ENCODE measurements at places on chromosomes 16 and 17.

DNA sequence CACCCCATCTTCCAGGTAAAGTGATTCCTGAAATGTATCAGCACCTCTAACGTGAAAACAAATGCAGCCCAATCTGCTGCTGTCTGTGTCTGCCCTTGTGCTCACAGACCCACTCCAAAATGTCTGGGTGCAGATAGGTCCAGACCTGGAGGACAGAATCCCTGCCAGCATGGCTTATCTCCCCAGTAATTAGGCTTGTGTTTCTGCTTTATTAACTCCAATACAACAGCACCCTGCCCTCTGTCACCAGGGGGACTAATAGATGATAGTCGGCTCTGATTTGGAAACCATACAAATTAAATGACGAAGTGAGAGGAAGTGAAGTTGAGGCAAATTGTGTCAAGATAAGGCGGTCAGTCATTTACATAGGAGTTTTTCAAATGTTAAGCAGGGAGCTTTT, 608.3 kb upstream of the SALL1 start:
- DNase-seq = no peak

DNA sequence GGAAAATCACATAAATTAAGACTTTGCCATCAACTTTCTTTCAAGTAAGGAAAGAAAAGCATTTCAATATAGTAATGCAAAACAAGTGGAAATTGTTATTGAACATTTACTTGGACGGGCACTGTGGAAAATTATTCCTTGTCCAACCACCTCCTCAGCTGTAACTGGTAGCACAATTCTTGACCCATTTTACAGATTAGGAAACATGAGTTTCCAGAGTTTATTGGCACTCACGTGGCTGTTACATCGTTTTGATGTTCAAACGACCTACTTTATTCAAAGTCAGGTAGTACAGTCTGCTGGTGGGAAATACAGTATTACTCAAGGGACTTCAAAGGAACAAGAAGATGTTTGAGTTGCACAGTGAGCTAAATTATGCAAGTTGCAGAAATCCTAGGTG, 866 bp upstream of the PCTP start:
- DNase-seq = no peak

- no peak for DNase-seq
Observed at GRCh38 chr17:50686494-50687199, 21.1 kb downstream of the ANKRD40 start.

DNA sequence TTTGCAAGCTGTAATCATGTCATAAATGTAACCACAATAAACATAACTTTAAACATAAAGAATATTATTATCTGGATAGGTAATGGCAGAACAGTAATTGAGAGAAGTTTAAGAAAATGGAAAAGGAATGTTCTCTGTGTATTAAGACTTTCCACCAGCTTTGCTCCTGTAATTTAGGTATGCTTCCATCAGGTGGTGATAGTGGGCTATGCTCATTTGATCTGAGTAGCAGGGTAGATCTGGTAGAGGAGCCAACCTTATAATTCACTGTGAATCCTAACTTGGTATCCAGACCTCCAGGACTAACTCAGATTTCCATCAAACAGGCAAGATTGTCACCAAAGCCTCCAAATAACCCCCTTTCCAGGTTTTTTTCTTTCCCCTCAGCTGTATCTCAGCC, 137.9 kb upstream of the ZKSCAN2 start:
- DNase-seq = no peak

DNA sequence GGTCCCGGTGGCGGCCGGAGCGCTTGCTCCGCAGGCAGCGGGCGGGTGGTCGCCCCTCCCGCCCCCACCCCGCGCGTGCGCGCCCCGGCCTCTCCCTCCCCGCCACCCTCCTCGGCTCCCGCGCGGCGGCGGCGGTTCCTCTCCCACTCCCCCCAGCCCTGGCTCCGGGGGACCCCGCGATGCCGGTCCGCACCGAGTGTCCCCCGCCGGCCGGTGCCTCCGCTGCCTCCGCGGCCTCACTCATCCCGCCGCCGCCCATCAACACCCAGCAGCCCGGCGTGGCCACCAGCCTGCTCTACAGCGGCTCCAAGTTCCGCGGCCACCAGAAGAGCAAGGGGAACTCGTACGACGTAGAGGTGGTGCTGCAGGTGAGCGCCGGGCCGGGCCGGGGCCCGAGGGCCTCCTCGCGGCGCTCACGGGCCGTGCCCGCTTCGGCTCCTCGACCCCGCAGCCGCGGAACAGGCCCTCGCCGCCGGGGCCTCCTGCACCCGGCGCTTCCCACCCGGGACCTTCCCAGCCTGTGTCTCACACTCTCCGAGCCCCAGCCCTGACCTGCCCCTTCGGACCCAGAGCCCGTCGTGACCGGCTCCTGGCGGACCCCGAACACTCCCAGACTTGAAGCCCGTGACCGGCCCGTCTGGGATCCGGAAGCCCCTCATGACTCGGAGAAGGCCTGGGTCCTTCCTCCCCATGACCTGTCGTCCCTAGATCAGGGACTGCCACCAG, 490 bp downstream of the GID4 start:
- DNase-seq = no peak

GRCh38 chr17:77480509-77481215, 339.9 kb downstream of the SEC14L1 start:
- no peak for DNase-seq

GRCh38 chr16:62253966-62254365, 217.7 kb upstream of the CDH8 start:
- no peak for DNase-seq

DNA sequence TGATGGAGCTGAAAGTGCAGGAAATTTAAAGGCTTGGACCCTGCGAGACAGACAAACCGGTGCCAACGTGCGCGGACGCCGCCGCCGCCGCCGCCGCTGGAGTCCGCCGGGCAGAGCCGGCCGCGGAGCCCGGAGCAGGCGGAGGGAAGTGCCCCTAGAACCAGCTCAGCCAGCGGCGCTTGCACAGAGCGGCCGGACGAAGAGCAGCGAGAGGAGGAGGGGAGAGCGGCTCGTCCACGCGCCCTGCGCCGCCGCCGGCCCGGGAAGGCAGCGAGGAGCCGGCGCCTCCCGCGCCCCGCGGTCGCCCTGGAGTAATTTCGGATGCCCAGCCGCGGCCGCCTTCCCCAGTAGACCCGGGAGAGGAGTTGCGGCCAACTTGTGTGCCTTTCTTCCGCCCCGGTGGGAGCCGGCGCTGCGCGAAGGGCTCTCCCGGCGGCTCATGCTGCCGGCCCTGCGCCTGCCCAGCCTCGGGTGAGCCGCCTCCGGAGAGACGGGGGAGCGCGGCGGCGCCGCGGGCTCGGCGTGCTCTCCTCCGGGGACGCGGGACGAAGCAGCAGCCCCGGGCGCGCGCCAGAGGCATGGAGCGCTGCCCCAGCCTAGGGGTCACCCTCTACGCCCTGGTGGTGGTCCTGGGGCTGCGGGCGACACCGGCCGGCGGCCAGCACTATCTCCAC, at the start of gene NOG:
NOG (plus strand) TSS at position 54 of the 674 bp plus-strand sequence; CDS start at position 579, 525 bp downstream.
- no peak for DNase-seq

- DNase-seq = no peak
Observed at GRCh38 chr16:720990-721764, at the start of gene ANTKMT. TSS of gene ANTKMT (plus strand) at chr16:721146. CDS start at chr16:721275, 129 bp downstream.

- no peak for DNase-seq
Observed at GRCh38 chr16:86992587-86992986, 324.6 kb downstream of the C16orf95 start.

GRCh38 chr17:56290101-56290801, 137.0 kb downstream of the ANKFN1 start:
- no peak for DNase-seq

DNA sequence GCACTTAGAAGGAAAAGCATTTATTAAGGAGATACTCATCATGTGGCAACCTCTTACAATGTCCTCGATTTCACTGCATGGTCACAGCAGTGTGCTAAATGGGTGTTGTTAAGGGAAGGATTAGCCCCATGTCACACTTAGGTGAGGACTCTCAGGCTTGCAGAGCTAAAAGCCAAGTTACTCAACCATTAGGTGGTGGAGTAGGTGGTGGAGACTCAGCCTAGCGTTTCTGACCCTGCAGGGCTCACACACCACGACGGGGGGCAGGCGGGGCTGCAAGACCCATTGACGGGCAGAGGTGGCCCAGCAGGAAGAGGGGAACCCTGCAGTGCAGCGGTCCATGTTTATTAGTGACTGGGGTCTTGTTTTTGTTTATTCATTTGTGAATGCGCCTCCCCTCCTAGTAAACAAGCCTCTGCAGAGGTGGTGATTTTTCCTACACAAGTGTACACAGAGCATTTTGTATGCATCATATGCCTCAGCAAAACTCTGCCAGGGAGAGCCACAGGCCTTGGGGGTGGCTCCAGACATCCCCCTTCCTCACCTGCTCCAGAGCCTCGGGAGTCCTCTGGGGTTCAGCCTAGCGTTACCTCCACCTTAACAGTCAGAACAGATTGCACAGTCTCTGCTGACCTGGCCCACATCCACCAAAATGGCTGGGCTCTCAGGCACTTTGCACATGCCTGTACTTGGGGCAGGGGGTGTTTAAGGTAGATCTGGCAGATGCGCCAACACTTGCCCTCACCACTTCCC, 216.7 kb downstream of the C16orf95 start:
- no peak for DNase-seq
